ENCODE measurements at places on chromosomes 4 and X.

- DNase-seq, result no peak
Measured at GRCh38 chr4:150418757-150419410, 163.1 kb upstream of the MAB21L2 start.

GRCh38 chr4:5757954-5758353 is 47.0 kb downstream of the EVC start:
- no peak for DNase-seq

- no peak for DNase-seq
Measured at GRCh38 chr4:119525005-119525749, 103.4 kb downstream of the PDE5A start.

DNA sequence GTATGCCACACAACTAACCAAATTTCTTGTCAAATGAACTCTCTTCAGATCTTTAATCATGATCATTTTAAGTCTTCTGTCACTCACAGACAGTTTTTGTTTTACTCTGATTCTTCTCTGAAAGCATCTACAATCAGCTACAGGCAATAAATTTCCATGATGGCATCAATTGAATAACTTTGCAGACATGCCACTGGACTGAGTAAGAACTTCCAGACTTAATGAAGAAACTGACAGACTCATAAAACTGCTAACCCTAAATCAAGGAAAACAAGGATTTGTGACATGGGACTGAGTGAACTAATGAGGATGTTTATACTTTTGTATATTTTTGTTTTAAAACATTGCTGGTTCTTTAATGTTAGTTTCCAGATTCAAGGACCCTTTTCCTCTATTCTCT is 5.5 kb upstream of the PPP1R2C start:
- DNase-seq, result no peak

GRCh38 chr4:47315346-47315745 is 148.2 kb downstream of the COMMD8 start:
- no peak for DNase-seq

GRCh38 chr4:13918991-13919441 is 291.5 kb upstream of the BOD1L1 start:
- DNase-seq, result peak; percentile 60

Measured in left hindlimb (tissue), 1 donor.